ENCODE measurements at places on chromosomes 7 and 10.
A peak's percentile ranks its signal among the peaks of the same experiment; 100 is the strongest.

GRCh38 chr7:37208528-37208927 is 240.1 kb downstream of the ELMO1 start:
- DNase-seq: peak; percentile 72

GRCh38 chr7:22351329-22351692 is 5.6 kb downstream of the RAPGEF5 start:
- no peak for DNase-seq

GRCh38 chr10:72218726-72219125 is 2.6 kb upstream of the ASCC1 start:
- DNase-seq: no peak

- no peak for DNase-seq
Observed at GRCh38 chr7:98702021-98702420, 84.9 kb downstream of the NPTX2 start.

- no peak for DNase-seq
Observed at GRCh38 chr10:82213784-82214183, 338.8 kb downstream of the NRG3 start.

DNA sequence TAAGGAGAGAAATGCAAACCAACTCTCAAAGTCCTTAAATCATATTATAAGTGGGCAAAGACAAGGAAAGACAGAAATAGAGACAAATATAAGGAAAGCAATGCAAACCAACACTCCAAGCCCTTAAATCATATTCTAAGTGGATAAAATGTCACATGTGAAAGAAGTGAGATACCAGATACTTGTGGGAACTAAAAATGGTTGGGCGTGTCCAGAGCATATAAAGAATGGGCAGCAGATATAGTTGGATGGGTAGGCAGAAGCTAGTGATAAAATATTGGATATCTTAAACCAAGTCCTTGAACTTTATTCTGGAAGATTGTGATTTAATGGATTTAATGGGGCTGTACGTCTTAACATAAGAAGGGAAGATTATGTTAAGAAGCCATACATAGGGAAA is 1065.2 kb upstream of the C7orf33 start:
- no peak for DNase-seq

DNA sequence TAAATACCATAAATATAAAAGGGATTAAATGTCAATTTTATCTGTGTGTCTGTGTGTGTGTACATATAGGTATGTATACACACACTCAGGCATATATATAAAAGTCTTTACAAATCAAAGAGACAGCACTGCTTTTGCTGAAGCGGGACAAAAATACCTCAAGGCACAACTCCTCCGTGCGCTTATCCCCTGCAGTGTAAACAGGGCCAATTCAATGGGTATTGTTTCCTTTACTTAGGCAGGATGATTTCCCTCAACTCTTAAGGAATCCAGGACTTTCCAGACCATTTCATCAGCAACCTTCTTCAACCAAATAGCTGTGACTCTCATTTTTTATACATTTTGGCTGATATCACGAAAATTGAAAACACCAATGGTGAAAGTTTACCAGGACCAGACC is 227.7 kb downstream of the CRPPA start:
- no peak for DNase-seq

DNA sequence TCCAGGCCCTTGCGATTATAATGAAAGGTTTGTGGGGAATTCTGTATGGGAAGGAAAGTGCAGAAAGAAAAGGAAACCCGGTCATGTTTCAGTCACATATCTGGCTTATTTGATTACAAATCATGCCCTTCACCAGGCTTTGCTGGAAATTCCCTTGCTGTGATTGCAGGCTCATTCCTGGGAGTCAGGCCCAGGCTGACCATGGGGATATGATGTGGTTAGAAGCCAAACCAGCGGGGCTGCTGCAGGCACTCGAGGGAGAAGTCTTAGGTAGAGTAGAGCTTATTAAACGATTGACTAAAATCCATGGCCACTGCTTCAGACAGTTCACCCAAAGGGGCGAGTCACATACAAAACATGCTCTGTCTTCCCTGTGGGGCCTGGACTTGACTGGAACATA is 16.2 kb downstream of the PKD1L1 start:
- no peak for DNase-seq

- DNase-seq: peak; percentile 39
Observed at GRCh38 chr10:119350502-119351097, 143.2 kb downstream of the GRK5 start.

GRCh38 chr7:108503112-108504026 is 22.6 kb downstream of the PNPLA8 start:
- DNase-seq: peak; percentile 6
